Dermis blood vessel endothelial cell (primary cell): ENCODE measurements at places on chromosomes 2 and 18. TPM values are rescaled to one million over a fixed set of nuclear protein-coding genes. Genes with fewer than 3 reads are reported as not detected.
A peak's percentile ranks its signal among the peaks of the same experiment; 100 is the strongest.

DNA sequence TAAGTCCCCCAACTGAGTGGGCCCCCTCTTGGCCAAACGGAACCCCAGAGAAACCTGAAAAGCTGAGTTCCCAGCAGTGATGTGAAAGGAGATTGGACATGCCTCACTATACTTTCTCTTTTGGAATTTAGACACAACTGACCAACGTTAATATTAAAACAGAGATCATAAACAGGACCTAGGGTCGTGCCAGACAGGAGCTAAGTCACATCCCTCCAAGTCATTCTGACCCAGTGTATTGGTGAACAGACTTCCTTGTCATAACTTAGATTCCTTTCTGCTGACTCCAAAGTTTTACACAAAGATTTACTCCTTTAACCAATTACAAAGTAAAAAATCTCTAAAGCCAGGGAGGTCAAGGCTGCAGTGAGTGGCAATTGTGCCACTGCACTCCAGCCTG is 46.9 kb downstream of the UXS1 start:
- DNase-seq = peak; percentile 55

DNA sequence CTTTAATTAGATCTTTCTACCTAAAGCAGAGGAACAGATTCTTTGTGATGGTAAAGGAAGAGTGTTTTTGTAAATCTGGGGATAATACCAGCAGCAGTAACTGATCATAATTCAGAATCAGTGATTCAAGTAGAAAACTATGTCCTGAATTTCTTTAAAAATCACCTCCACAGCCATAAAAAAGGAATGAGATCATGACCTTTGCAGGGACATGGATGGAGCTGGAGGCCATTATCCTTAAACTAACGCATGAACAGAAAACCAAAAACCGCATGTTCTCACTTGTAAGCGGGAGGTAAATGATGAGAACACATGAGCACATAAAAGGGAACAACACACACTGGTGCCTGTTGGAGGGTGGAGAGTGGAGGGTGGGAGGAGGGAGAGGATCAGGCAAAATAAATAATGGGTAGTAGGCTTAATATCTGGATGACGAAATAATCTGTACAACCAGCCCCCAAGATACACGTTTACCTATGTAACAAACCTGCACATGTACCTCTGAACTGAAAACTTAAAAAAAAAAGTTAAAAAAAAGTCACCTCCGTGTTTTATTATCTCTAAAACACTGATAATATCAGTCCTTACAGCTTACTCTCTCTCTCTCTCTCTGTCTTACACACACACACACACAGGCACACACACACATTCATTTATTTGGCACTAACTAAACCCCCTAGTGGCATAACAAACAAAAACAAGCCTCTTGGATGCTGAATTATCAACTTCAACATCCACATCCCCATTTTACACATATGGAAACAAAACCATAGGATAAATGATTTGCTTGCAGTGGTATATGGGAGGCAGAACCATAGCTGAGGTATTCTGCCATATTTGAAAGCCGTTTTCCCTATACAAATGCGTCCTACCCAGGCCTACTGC is 1.4 kb downstream of the TM4SF20 start:
- no peak for DNase-seq

The POTEJ gene
- total RNA-seq = 0.34 and 0.47 TPM in 2 replicates

- DNase-seq = no peak
Measured at GRCh38 chr2:232282508-232283055, 96.0 kb upstream of the ALPP start.

The POTEC gene
- total RNA-seq = not detected in 2 replicates

The TNFAIP6 gene
- total RNA-seq = under 0.01 TPM in 1 of 2 replicates, not detected in the other

DNA sequence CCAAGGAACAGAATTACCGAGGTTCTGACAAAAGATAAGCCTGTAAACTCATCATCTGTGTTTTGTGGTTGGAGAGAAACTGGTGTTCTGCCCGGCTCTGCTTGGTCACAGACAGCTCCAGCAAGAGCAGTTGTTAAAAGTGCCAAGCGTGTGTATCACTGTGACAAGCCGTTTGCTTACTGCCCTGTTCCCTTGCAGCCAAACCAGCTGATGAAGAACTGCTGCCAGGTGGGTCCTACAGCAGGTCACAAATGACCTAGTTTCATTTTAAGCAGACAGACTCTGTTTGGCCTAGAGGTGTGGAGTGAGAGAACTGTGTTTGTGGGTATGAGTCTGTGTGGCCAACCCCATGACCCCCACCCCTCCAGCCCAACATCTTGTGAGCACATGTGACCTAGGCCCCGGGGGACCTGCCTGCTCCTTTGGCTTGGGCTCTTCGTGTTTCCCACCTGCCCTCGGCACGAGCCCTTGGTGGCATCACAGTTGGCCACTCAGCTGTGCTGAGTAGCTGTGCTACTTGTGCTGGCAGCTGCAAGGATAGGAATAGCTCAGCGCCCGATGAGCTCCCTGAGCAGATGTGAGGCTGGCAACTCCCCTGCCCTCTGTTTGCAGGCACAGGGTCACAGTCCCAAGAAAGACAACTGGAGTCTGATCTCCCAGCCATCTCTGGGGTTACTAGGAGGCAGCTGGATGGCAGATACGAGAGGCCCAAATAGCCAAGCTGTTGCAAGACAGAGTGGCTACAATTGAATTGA is 9.7 kb downstream of the OXER1 start:
- no peak for DNase-seq

DNA sequence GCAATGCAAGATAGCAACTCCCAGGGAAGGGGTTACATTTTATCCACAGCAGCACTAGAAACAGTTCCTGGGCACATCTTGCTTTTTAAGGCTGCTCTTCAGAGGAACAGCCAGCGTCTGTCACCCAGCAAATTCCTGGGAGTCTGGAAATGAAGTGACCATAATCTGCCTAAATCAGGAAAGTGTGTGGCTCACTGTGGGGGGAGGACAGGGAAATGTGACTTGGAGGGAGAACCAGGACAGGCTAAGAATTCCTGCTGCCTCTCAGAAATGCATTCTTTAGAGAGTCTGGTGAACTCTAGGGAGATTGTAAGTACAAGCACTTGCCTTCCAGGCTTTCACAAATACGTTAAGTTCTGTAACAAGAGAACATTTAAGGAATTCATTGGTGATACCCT is 364.3 kb upstream of the SPHKAP start:
- DNase-seq = no peak

DNA sequence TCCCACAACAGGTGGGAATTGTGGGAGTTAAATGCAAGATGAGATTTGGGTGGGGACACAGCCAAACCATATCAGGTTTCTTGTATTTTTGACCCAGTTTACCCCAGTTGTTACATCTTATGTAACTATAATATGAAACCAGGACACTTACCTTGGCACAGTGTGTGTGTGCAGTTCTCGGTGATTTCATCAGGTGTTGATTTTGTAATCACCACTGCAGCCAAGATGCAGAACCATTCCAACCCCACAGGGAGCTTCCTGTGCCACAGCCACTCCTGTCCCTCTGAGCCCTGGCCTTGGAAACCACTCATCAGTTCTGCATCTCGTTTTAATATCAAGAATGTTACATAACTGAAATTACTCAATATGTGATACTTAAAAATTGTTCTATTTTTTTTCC is 31.8 kb downstream of the ATP9B start:
- no peak for DNase-seq

DNA sequence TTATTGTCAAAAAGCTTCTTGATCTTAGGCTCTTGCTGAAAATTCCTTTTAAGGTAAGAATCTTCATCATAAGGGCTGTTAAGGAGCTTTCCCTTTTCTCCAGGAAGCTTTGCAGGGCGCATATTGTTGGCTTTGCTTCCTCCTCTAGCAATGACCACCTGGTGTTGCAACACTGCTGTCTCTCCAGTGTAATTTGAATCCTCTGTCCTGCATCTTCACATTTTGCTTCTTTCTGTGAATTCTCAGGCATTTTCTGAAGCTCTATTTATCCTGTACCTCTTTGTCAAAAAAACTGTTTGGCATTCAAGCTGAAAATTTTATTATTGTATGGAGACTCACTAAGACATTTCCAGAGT is 533.1 kb upstream of the CHAC2 start:
- DNase-seq = no peak

GRCh38 chr2:58634653-58635370 is 393.7 kb upstream of the FANCL start:
- DNase-seq = peak; percentile 35

The LYG2 gene
- total RNA-seq = not detected in 2 replicates

The COL6A3 gene
- 6.3 and 14.6 TPM in 2 replicates for total RNA-seq

DNA sequence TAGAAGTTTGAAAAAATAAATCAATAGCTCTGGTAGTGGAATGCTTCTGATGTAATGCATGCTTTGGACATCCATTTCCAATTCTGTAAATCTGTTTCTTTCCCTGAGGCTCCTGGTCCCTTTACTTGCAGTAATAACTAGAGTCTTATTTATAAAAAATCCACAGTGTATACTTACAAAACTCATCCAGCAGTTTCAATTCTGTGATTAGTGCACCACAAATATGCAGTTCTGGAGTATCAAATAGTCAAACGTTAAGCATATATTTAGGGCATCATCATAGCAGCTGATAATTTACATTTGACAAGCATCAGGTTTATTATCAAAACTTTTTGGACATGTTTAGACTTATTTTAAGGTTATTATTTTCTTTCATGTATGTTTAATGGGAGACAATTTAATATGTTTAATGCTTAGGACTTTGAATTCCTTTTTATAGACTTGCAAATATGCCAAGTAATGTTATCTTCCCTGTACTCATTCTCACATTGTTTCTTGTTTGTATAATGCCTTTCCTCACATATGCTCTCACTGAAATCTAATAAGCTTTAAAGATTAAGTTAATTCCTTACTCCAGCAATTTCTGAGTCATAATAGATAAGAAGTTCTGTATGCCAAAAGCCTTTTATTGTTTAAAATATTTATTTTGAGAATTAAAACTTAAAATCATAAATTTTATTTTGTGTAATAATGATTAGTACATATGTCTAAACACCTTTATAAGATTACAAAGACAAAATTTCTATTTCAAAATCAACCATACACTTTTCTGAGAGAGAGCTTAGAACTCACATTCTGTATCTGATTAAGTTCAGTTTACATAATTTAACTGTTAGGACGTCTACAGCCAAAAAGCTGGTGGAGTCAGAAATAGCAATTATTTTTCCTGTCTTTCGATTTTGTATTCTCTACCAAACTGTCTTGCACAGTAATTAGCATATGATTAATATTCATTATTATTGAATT is 341.5 kb upstream of the TMEFF2 start:
- DNase-seq = no peak

- no peak for DNase-seq
Measured at GRCh38 chr2:32235315-32235714, 29.4 kb downstream of the NLRC4 start.

DNA sequence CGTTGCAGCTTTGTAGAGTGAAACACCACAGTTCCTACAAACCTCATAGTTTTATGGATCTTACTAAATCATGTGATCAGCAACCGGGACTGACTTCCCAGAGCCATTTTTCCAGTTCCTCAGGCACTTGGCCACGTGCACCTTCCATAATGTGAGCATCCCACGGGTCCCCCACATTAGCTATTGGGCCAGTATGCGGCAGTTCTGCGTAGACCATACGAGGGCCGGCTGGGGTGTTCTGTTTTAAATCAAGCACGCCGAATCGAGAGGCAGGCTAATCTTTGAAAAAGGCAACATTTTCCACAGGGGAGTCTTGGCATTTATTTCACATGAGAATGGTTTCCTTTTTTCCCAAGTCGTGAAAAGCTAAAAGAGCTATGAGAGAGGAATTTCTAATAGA is 135.6 kb upstream of the CCDC195 start:
- no peak for DNase-seq

- peak; percentile 54 for DNase-seq
Measured at GRCh38 chr2:112644155-112644932, 1.4 kb upstream of the SLC20A1 start.

The UGT1A6 gene
- 0.88 and 2.2 TPM in 2 replicates for total RNA-seq

- no peak for DNase-seq
Measured at GRCh38 chr2:48855142-48855541, 99.6 kb upstream of the LHCGR start.

GRCh38 chr18:59448546-59448945 is 89.5 kb upstream of the LMAN1 start:
- no peak for DNase-seq

GRCh38 chr2:237306083-237306786 is 107.7 kb downstream of the COL6A3 start:
- no peak for DNase-seq

GRCh38 chr18:286515-287310 is 18.9 kb upstream of the THOC1 start:
- DNase-seq = peak; percentile 59

The BMP10 gene
- total RNA-seq = not detected in 2 replicates

The CHRNG gene
- not detected in 2 replicates for total RNA-seq

The RBM44 gene
- 0.65 and 0.68 TPM in 2 replicates for total RNA-seq

The VWA3B gene
- total RNA-seq = not detected in 2 replicates

The ST3GAL5 gene
- total RNA-seq = 9.9 and 13.7 TPM in 2 replicates

The EN1 gene
- total RNA-seq = not detected in 2 replicates

The TMEM198 gene
- under 0.01 TPM in 1 of 2 replicates, not detected in the other for total RNA-seq

- DNase-seq = no peak
Measured at GRCh38 chr18:6943143-6943542, 174.5 kb downstream of the LAMA1 start.

The OXER1 gene
- not detected in 2 replicates for total RNA-seq

The TRIM54 gene
- total RNA-seq = 0.74 and 1.2 TPM in 2 replicates

DNA sequence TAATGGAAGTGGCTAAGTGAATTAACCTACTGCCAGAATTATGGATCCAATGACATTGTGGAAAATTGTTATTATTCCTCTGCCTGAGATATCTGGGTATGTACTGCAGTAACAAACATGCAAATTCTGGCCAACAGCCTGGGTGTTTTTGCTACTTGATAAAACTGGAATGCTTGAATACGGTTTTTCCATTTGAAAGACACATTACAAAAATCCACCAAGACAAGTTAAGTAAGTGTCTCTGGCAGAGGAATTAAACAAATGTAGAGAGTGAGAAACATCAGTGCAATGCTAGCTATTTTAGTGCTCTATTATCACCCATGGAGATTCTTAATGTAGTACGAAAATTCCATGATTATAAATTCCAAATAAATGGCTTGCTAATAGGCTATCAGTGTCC is 312.4 kb upstream of the MEIS1 start:
- no peak for DNase-seq

DNA sequence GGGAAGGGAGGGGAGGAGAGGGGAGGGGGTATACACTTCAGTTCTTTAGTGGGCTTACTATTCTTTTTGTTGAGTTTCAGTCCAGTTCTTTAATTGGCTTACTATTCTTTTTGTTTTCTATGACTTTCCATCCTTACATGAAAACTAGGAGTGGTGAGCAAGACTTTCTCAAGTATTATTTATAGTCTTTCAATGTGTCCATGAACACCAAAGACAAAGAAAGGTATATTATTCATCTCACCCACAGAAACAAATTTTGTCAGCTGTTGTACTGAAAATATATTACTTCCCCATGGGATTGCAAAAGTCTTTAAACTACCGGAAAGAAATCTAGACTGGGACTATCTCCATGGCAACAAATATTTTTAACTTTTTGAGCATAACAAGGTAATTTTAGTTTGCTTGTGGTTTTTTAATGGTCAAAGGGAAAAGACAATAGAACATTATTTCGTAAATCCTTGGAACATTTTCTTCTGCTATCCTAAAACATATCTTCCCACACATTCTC is 17.6 kb downstream of the ADAM17 start:
- peak; percentile 80 for DNase-seq

DNA sequence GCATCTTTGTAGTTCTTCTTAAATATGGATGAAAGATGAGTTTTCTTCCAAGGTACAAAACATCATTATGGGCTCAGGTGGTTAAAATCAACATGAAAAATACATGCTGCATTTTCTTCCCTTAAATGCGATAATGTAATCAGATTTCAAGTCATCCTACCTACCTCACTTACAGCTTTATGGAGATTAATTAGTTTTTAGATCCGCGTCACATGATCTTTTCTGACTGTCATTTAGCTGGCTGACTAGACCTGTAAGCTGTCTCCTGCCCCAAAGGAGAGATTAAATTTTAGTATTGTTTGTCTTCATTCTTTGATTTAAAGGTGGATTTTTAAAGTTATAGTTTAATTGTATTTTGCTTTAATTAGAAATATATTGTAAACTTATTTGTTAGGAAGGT is 678.0 kb upstream of the ZEB2 start:
- no peak for DNase-seq
